Activated CD4-positive, alpha-beta T cell treated with anti-CD3 and anti-CD28 coated beads, Interleukin-2, amount 10 ng/mL, durations not matched to agents 7 days and 5 days (primary cell): ENCODE measurements at places on chromosomes 11 and 22. TPM values are rescaled to one million over a fixed set of nuclear protein-coding genes. Genes with fewer than 3 reads are reported as not detected.

DNA sequence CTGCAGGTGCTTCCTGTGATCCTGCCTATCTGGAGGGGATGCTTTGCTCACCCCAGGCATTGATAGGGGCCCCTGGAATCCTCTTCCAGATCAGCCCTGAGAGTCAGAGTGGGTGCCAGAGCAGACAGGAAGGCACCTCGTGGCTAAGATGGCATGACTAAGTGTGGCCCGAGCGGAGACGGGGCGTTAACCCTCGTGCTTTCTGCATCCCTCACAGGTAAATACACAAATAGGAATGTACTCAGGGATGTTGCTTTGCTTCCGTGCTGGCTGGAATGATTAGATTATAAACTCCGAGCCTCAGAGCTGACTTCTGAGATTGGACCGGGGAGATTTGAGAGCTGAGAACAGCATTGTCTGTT lies 312.7 kb upstream of the B3GAT1 start:
- no peaks in the 10 kb centered on the region for H3K36me3 ChIP-seq
- H3K27me3 ChIP-seq, result peaks cover 11% of the 10 kb centered on the region
- no peak overlapping the region for H3K27ac ChIP-seq

The KCNJ1 gene
- total RNA-seq, result not detected

- H3K27ac ChIP-seq, result no peak overlapping the region
- no peaks in the 10 kb centered on the region for H3K4me1 ChIP-seq
- no peak overlapping the region for H3K4me3 ChIP-seq
- H3K27me3 ChIP-seq, result no peaks in the 10 kb centered on the region
- H3K36me3 ChIP-seq, result no peaks in the 10 kb centered on the region
- no peak for DNase-seq
These were observed 77.0 kb upstream of the SLC25A18 start for GRCh38 chr22:17486313-17486712.

- no peaks in the 10 kb centered on the region for H3K36me3 ChIP-seq
- peaks cover 9% of the 10 kb centered on the region for H3K4me1 ChIP-seq
- H3K4me3 ChIP-seq, result no peak overlapping the region
- DNase-seq, result no peak
- peaks cover 27% of the 10 kb centered on the region for H3K27me3 ChIP-seq
These were observed 12.0 kb downstream of the TMEM86A start for GRCh38 chr11:18710545-18710944.

DNA sequence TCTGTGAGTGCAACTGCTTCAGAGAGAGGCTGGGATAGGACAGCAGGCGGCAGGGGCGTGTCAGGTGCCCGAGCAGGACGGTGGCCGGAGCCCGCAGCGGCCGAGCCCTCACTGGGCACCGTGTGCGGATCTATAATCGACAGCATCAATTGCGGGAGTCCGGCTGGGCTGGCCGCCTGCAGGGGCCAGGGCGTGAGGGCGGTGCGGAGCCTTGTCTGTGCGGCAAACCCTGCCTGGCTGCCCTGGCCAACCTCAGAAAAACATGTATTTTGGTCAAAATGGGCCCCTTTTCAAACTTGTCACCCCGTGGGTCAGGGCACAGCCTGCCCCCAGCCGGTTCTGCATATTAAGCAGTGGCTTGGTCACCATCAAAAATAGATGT lies 91.3 kb upstream of the KCNQ1OT1 start:
- no peaks in the 10 kb centered on the region for H3K36me3 ChIP-seq
- H3K4me3 ChIP-seq, result no peak overlapping the region
- H3K27me3 ChIP-seq, result peaks cover 2% of the 10 kb centered on the region
- H3K27ac ChIP-seq, result no peak overlapping the region
- no peak for DNase-seq

GRCh38 chr11:109854731-109855130 lies 238.5 kb upstream of the ZC3H12C start:
- no peak overlapping the region for H3K4me3 ChIP-seq
- no peaks in the 10 kb centered on the region for H3K27me3 ChIP-seq
- no peaks in the 10 kb centered on the region for H3K4me1 ChIP-seq
- no peak for DNase-seq

The POU2AF2 gene
- total RNA-seq, result not detected

DNA sequence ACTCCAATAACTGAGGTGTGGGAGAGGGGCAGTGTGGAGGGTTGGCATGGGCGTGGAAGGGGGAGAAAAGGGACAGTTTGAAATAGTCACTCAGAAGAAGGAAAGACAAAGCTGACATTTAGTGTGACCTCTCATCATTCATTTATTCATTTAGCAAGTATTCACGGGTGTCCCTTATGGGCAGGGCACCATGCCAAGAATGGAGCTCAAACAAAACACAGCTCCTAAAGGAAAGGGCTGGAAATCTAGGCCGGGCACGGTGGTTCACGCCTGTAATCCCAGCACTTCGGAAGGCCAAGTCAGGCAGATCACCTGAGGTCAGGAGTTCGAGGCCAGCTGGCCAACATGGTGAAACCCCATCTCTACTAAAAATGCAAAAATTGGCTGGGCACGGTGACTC lies 19.4 kb upstream of the DGKZ start:
- H3K27ac ChIP-seq, result no peak overlapping the region
- peaks cover 37% of the 10 kb centered on the region for H3K4me1 ChIP-seq
- H3K27me3 ChIP-seq, result peaks cover 27% of the 10 kb centered on the region
- H3K36me3 ChIP-seq, result peaks cover 5% of the 10 kb centered on the region
- no peak for DNase-seq

DNA sequence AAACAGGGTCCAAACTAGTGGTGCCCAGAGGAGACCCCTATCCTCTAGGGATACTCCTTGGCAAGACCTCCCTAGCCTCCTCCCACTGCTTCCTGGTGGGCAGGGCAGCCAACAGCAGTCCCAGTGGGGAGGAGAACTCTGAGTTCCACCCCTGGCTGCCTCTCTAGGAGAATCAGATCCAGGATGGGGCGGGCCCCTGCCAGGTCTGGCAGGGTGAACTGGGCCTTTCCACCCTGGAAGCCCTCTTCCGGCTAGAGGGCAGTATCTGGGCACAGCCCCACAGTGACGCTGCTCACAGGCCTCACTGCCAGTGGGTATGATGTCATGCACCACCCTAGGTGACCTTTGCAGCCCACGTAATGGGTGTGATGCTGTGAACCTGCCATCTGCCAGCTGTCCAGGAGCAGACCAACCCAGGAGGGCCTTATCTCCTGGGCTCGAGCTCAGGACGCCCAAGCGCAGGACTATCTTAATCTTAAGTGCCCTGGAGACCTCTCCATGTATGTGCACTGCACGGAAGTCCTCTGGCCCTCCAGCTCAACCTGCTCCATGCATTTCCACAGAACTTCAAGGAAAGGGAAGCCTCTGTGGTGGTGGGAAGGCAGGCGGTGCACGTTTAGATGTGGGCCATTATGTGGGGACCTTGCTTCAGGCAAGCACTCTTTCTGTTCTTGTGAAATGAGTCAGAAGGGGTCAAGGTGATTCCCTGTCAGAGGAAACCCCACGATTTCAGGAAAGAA lies 31.8 kb upstream of the FCHSD2 start:
- H3K27ac ChIP-seq, result no peak overlapping the region
- no peaks in the 10 kb centered on the region for H3K27me3 ChIP-seq
- no peak for DNase-seq
- no peaks in the 10 kb centered on the region for H3K36me3 ChIP-seq
- no peak overlapping the region for H3K4me3 ChIP-seq

- no peak for DNase-seq
- no peak overlapping the region for H3K27ac ChIP-seq
- no peaks in the 10 kb centered on the region for H3K27me3 ChIP-seq
- no peaks in the 10 kb centered on the region for H3K36me3 ChIP-seq
These were observed 64.9 kb upstream of the BIRC3 start for GRCh38 chr11:102252339-102252891.

The GAB4 gene
- total RNA-seq, result not detected

- peaks cover 40% of the 10 kb centered on the region for H3K4me1 ChIP-seq
- no peak for DNase-seq
- no peak overlapping the region for H3K27ac ChIP-seq
- no peak overlapping the region for H3K4me3 ChIP-seq
These were observed 3.8 kb upstream of the WEE1 start for GRCh38 chr11:9569588-9570164.

The UBASH3B gene
- total RNA-seq, result 15.8 TPM

DNA sequence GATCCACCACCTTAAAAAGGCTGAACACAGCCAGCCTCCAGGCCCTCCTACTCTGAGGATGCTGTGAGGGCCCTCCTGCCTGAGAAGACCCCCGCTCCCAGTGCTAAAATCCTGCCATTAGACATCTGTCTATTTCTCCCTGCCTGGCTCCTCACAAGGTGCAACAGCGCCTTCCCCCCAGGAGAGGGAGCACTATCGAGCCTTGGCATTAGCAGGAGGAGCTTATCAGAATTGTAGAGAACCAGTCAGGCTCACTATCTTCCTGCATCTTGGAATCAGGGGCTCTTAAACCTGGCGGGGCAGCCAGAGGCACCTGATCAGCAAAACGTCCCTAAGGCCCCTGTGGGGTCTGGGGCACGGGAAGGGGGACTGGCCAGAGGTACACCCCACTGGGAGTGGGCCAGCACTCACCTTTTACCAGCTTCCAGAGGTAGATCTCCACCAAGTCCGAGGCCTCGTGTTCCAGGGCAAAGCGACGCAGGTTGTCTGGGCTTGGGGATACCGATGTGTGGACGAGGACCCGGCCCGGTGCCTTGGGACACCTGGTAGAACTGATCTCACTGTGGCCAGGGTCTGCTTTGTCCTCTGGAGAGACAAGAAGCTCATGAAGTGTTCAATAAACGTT lies 28.7 kb downstream of the CHRDL2 start:
- H3K36me3 ChIP-seq, result no peaks in the 10 kb centered on the region
- peaks cover under 1% of the 10 kb centered on the region for H3K27me3 ChIP-seq
- peak; percentile 60 for DNase-seq

GRCh38 chr11:116787786-116788486 lies at the start of gene ZPR1:
Gene ZPR1 (minus strand): TSS chr11:116788023. CDS start chr11:116787990, 33 bp downstream.
- peak within 1 kb of the TSS; percentile 87 for H3K4me3 ChIP-seq
- H3K27ac ChIP-seq, result peak within 1 kb of the TSS; percentile 92
- H3K27me3 ChIP-seq, result no peaks in the 10 kb centered on the region

GRCh38 chr11:3671334-3672254 lies at the start of gene CHRNA10:
Gene CHRNA10 (minus strand): TSS chr11:3671384. CDS start chr11:3671312, 72 bp downstream.
- peaks cover 31% of the 10 kb centered on the region for H3K36me3 ChIP-seq
- no peak within 1 kb of the TSS for H3K27ac ChIP-seq
- H3K27me3 ChIP-seq, result no peaks in the 10 kb centered on the region
- no peak for DNase-seq
- no peak within 1 kb of the TSS for H3K4me3 ChIP-seq
- no peaks in the 10 kb centered on the region for H3K4me1 ChIP-seq

GRCh38 chr11:62880231-62880802 lies 379 bp upstream of the SLC3A2 start:
- peaks cover 48% of the 10 kb centered on the region for H3K4me1 ChIP-seq
- peak overlapping the region; percentile 98 for H3K4me3 ChIP-seq
- H3K36me3 ChIP-seq, result peaks cover 47% of the 10 kb centered on the region
- DNase-seq, result no peak
- no peaks in the 10 kb centered on the region for H3K27me3 ChIP-seq
- peak overlapping the region; percentile 100 for H3K27ac ChIP-seq

- no peaks in the 10 kb centered on the region for H3K27me3 ChIP-seq
- peaks cover 98% of the 10 kb centered on the region for H3K4me1 ChIP-seq
- peaks cover 99% of the 10 kb centered on the region for H3K36me3 ChIP-seq
- peak overlapping the region; percentile 69 for H3K4me3 ChIP-seq
These were observed 106.7 kb downstream of the ETS1 start for GRCh38 chr11:128480665-128481064.

DNA sequence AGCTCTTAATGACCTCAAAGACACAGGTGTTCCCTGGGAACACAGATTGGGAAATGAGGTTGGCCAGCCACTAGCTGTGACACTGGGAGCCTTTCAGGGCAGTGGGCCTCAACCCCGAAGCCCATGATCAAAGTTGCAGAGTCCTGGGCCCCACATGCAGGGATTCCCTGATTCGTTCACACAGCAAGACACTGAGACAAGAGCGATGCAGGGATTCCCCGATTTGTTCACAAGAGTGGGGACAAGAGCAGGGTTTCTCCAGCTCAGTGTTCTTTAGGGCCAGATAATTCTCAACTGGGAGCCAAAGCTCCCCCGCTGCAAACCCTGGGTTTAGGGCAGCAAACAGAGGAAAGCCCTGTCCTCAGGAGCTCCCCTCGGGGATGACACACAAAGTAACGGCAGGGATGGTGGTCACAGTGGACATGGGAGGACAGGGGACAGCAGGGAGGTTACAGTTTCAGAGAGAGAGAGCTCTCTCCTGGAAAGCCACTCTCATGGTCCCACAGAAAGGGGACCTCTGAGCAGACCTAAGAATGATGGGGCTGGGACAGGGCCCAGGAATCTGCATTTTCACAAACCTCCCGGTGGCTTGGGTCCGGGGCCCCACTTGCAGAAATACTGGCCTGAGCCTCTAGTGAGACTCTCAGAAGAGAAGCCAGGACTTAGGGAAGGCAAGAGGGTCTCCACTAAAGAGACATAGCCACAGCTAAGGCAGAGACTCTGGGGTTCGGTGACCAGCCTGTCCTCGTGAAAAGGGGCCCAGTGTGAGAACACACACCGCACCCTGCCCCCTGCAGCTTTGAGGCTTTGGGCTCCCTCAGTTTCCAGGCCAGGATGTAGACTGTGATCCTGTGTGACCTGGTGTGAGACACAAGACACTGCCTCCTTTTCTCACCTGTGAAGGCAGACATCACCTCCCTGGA lies 7.4 kb upstream of the GNAZ start:
- H3K27ac ChIP-seq, result no peak overlapping the region
- no peak overlapping the region for H3K4me3 ChIP-seq

The CNIH2 gene
- total RNA-seq, result 2.5 TPM

The RIMBP3C gene
- 0.92 TPM for total RNA-seq

DNA sequence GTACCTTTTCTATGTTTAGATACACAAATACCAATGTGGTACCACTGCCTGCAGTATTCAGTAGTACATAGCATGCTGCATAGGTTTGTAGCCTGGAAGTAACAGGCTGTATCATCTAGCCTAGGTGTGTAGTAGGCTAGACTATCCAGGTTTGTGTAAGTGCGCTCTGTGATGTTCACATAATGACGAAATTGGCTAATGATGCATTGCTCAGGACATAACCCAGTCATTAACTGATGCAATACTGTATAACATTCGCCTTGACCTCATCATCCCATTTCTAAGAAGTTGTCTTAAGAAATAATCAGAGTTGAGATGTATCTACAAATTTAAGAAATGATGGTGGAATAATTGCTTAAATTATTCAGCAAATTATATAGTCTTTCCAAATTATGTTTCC lies 116.0 kb upstream of the TIMP3 start:
- H3K27ac ChIP-seq, result no peak overlapping the region
- DNase-seq, result no peak
- peaks cover 3% of the 10 kb centered on the region for H3K27me3 ChIP-seq

The CRYBA4 gene
- not detected for total RNA-seq

DNA sequence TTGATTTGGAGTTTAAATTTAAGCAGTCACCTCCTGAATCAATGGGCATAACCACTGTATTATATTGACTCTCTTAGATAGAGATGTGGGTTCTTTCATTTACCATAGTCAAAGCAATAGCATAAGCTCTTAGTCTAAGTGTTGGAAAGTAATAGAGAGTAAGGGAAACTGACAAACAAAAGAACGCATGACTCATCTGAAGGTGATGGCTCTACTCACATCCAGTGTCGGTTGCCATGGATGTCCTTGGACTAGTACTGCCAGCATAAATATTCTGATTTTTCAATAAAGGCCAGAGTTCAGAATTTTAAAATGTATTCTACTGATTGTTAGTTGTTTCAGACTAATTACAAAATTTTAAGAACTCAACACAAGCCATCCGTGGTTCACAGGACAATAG lies 444.9 kb upstream of the DDI1 start:
- H3K4me3 ChIP-seq, result no peak overlapping the region
- no peaks in the 10 kb centered on the region for H3K27me3 ChIP-seq
- H3K27ac ChIP-seq, result no peak overlapping the region
- no peaks in the 10 kb centered on the region for H3K4me1 ChIP-seq
- H3K36me3 ChIP-seq, result no peaks in the 10 kb centered on the region
- no peak for DNase-seq
